ENCODE measurements at places on chromosomes 7 and 10. TPM values are rescaled to one million over a fixed set of nuclear protein-coding genes. Genes with fewer than 3 reads are reported as not detected.

The ALKBH4 gene
- total RNA-seq: 11.3 TPM

The AKR1C2 gene
- 21.9 TPM for total RNA-seq

The SLC29A3 gene
- total RNA-seq: 1.2 TPM

The PCDH15 gene
- total RNA-seq: 6.1 TPM

The PLEKHS1 gene
- total RNA-seq: not detected

The SNX8 gene
- total RNA-seq: 4.9 TPM

The IDI2 gene
- total RNA-seq: not detected

The CPN1 gene
- total RNA-seq: not detected

The ITPRID1 gene
- total RNA-seq: 1.5 TPM

The CLCN1 gene
- total RNA-seq: not detected

The DGKB gene
- 3.9 TPM for total RNA-seq
